ENCODE measurements at places on chromosomes 7 and 10. TPM values are rescaled to one million over a fixed set of nuclear protein-coding genes. Genes with fewer than 3 reads are reported as not detected.

GRCh38 chr10:117132751-117133231 lies 5.3 kb downstream of the VAX1 start:
- H3K27me3 ChIP-seq: peaks cover 93% of the 10 kb centered on the region
- peak; percentile 35 for DNase-seq
- H3K36me3 ChIP-seq: no peaks in the 10 kb centered on the region
- peak overlapping the region; percentile 86 for H3K4me3 ChIP-seq
- no peak overlapping the region for H3K27ac ChIP-seq
- H3K4me1 ChIP-seq: peaks cover 36% of the 10 kb centered on the region

- H3K36me3 ChIP-seq: no peaks in the 10 kb centered on the region
- DNase-seq: no peak
- H3K27me3 ChIP-seq: no peaks in the 10 kb centered on the region
- no peak overlapping the region for H3K4me3 ChIP-seq
- H3K27ac ChIP-seq: no peak overlapping the region
- H3K4me1 ChIP-seq: no peaks in the 10 kb centered on the region
Observed at GRCh38 chr10:36345175-36345533, 703.1 kb upstream of the FZD8 start.

The ELAPOR2 gene
- total RNA-seq: 42.2 TPM

The ACSM6 gene
- not detected for total RNA-seq

The ATP6V0E2 gene
- 87.4 TPM for total RNA-seq
